ENCODE measurements at places on chromosomes 2 and 18.

DNA sequence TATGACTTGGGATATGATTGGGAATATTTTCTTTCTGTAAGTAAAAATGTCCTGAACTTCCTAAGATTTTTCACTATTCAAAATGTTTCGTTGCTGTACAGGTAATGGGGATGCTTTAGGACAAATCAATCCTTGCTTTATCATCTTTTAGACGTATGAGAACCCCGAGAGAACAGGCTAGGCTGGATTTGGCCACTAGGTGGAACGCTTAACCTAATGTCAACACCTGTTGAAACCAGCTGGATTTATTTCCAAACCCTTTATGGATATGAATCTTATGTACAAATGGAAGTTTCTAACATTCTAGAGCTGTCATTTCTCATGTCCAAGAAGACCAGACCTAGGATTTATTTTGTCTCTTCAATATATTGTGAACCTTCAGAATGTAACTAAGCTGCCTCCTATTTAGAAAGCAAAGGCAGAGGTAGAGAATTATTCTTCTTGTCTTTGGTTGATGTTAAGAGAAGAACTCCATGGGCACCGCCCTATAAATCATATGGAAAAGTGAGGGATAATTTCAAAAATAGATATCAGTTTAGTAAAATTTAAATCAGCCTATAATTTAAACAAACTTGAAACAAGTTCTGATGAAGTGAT is 96.7 kb downstream of the PMAIP1 start:
- no peak overlapping the region for H3K4me3 ChIP-seq
- H3K27me3 ChIP-seq: no peaks in the 10 kb centered on the region
- H3K27ac ChIP-seq: no peak overlapping the region
- H3K4me1 ChIP-seq: no peaks in the 10 kb centered on the region

- H3K27ac ChIP-seq: no peak overlapping the region
- H3K36me3 ChIP-seq: no peaks in the 10 kb centered on the region
- no peak overlapping the region for H3K4me3 ChIP-seq
- H3K27me3 ChIP-seq: no peaks in the 10 kb centered on the region
These were observed 61.9 kb upstream of the RIOK3 start for GRCh38 chr18:23391156-23391555.

DNA sequence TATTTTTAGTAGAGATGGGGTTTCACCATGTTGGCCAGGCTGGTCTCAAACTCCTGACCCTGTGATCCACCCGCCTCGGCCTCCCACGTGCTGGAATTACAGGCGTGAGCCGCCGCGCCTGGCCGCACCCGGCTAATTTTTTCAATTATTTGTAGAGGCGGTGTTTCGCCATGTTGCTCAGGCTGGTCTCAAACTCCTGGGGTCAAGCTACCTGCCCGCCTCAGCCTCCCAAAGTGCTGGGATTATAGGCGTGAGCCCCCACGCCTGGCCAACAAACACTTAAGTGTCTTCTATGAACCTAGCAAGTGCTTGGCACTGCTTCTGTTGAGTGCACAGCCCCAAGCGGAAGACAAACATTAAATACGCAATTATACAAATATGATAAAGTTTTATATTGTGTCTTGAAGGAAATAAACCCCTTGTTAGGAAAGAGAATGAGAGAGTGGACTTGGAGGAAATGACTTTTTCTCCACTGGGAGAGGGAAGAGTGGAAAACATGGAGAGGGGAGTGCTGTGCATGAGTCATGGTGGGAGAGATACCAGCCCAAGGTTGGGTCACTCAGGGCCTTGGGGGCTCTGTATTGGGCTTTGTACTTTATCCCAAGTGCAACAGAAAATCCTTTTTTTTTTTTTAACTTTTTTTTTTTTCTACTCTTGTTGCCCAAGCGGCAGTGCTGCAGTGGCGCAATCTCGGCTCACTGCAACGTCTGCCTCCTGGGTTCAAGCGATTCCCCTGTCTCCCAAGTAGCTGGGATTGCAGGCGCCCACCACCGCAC is 41.4 kb upstream of the ACTR2 start:
- H3K36me3 ChIP-seq: no peaks in the 10 kb centered on the region
- no peak for DNase-seq
- H3K27me3 ChIP-seq: no peaks in the 10 kb centered on the region
- H3K4me3 ChIP-seq: no peak overlapping the region
- H3K4me1 ChIP-seq: no peaks in the 10 kb centered on the region
- H3K27ac ChIP-seq: no peak overlapping the region

DNA sequence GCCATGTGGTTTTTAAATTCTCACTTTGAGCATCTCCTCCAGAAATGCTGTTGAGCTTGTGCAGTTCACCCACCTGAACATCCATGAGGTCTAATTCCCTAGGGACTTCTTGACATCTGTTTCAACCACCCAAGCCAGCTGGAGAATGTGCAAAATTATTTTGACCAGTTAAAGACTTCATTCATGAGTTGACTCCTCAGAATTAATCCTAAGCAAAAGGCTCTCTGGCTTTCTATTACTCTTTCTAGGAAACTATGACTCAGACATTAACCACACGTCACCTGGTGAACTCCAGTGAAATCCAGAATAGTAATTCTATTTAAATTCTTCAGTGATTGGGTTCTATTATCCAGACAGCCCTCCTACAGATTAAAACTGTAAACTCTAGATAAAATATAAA is 247.5 kb downstream of the NBAS start:
- no peak overlapping the region for H3K27ac ChIP-seq
- peaks cover 2% of the 10 kb centered on the region for H3K36me3 ChIP-seq
- no peak overlapping the region for H3K4me3 ChIP-seq
- DNase-seq: no peak
- no peaks in the 10 kb centered on the region for H3K27me3 ChIP-seq
- H3K4me1 ChIP-seq: no peaks in the 10 kb centered on the region

- H3K27me3 ChIP-seq: no peaks in the 10 kb centered on the region
- H3K36me3 ChIP-seq: peaks cover 2% of the 10 kb centered on the region
- H3K4me3 ChIP-seq: no peak overlapping the region
- DNase-seq: no peak
- peaks cover 3% of the 10 kb centered on the region for H3K4me1 ChIP-seq
These were observed 259.2 kb downstream of the IKZF2 start for GRCh38 chr2:212892193-212892592.

GRCh38 chr2:219509780-219510511 is 4.3 kb upstream of the ASIC4 start:
- no peaks in the 10 kb centered on the region for H3K36me3 ChIP-seq
- H3K27ac ChIP-seq: no peak overlapping the region
- no peak for DNase-seq
- peak overlapping the region; percentile 79 for H3K4me3 ChIP-seq
- peaks cover 38% of the 10 kb centered on the region for H3K4me1 ChIP-seq
- H3K27me3 ChIP-seq: peaks cover 40% of the 10 kb centered on the region

DNA sequence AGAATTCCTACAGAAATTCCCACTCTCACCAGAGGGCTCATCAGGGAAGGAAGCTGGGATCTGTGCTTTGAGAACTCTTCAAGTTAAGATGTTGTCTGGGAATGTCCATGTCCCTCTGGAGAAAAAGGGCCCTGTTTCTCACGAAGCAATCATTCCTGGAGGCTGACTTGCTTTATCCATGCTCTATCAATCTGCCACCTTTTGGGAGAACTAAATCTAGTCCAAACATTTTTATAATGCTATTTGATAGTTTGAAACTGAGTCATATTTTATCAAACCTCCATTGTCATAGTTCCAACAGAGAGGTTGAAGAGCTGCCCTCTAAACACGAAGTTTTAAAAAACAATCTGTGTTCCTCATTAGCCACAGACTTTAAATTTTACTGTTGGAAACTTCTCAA is 219.2 kb downstream of the MTX2 start:
- peaks cover 9% of the 10 kb centered on the region for H3K4me1 ChIP-seq
- no peaks in the 10 kb centered on the region for H3K36me3 ChIP-seq
- DNase-seq: no peak
- H3K4me3 ChIP-seq: no peak overlapping the region

DNA sequence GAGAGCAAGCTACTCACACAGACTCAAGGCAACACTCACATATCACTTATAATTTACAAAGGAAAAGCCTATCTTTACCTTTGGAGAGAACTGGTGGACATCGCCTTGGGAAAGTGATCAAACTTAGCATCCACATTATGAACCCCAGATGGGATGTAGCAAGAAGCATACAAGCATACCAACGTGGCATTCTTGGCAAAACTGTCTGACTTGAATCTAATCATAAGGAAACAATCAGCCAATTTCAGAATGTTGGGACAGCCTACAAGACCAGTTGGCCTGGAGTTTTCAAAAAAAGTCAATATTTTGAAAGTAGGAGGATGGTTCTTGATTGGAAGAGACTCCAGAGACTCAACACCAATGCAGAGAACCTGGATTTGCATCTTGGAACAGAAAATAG is 79.1 kb upstream of the PMAIP1 start:
- H3K4me1 ChIP-seq: peaks cover 4% of the 10 kb centered on the region
- no peaks in the 10 kb centered on the region for H3K36me3 ChIP-seq
- no peak for DNase-seq
- H3K27me3 ChIP-seq: no peaks in the 10 kb centered on the region

DNA sequence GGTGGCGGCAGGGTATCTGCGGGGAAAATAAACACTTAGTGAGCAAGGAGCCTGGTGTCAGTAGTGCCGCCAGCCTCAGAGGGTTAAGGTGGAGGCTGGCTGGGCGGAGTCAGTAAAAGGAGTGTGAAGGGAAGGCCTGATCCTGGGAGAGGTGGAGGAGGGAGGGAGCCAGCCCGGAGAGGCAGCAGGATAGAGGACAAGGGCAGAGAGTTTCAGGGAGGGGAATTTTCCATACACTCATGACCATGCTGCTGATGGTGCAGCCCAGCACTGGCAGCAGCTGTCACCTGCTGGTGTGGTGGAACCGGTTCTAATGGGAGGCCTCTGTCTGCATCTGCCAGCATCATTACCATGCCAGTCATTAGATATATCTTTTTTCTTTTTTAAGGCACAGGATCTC is 2.0 kb upstream of the TEX44 start:
- no peak overlapping the region for H3K27ac ChIP-seq
- no peak overlapping the region for H3K4me3 ChIP-seq
- H3K27me3 ChIP-seq: peaks cover 9% of the 10 kb centered on the region
- DNase-seq: no peak
- peaks cover 7% of the 10 kb centered on the region for H3K4me1 ChIP-seq
- H3K36me3 ChIP-seq: no peaks in the 10 kb centered on the region

GRCh38 chr2:60385648-60386047 is 167.8 kb downstream of the BCL11A start:
- H3K4me1 ChIP-seq: peaks cover 4% of the 10 kb centered on the region
- no peak overlapping the region for H3K27ac ChIP-seq
- H3K36me3 ChIP-seq: no peaks in the 10 kb centered on the region
- no peak overlapping the region for H3K4me3 ChIP-seq
- H3K27me3 ChIP-seq: no peaks in the 10 kb centered on the region

DNA sequence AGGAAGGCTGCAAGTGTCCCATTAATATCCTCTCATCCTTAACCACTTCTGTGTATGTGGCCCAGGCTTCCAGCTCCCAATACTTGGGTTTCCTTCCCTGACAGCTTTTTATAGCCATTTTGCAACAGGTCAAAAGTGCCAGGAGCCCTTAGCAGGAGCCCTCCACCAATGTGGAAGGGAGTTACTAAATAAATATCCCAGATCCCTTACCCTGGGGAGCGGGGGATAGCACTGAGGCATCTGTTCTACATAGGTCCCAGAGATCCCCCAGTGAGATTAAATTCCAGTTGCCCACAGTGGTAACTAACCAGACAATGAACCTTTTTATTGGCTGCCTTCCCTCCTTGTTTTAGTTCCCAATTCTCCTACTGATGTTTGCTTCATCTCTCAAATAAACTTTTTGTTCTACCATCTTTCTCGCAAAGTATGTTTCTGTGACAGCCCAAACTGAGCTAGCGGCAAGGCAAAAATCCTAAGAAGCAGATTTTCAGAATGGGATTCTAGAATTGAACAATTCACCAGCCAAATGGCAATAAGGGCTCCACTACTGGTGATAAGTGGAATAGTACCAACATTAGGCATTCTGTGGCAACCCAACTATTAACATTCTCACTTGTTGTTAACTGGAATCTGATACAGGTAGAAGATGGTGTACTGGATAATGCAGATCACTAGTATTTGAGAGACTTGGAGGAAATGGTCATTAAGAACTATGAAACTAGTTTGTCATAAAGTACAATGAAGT is 83.9 kb upstream of the MAPRE2 start:
- no peak for DNase-seq
- H3K4me1 ChIP-seq: peaks cover 3% of the 10 kb centered on the region

DNA sequence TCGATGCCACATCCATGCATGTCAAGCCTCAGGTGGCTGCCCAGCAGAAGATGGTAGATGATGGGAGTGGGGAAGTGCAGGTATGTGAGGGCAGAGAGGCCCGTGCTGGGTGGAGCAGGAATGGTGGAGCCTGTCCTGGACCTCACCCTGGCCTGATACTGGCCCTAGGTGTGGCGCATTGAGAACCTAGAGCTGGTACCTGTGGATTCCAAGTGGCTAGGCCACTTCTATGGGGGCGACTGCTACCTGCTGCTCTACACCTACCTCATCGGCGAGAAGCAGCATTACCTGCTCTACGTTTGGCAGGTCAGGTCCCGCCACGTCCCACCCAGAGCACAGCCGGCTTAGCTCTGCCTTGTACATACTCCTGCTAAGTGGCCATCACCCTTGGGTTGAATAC is 13.0 kb downstream of the VIL1 start:
- no peaks in the 10 kb centered on the region for H3K4me1 ChIP-seq
- no peak for DNase-seq
- no peak overlapping the region for H3K27ac ChIP-seq
- H3K27me3 ChIP-seq: no peaks in the 10 kb centered on the region

DNA sequence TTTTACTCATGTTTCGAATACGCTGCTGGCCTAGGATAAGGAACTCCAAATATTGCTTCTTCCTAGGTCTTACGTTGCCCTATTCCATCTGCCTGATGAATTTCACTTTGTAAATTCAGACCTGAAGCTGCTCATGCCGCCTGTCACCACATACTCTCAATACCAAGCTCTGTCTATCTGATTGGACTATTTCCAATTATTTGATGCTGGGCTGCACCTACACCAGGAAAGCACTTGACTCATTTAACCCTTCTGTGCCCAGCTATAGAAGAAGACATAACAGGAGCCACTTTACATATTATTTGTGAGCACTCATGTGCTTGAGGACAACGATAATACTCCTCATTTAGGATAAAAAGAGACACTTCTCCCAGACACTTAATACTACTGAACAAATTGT is 1293.9 kb upstream of the LRRTM1 start:
- H3K27ac ChIP-seq: no peak overlapping the region
- no peaks in the 10 kb centered on the region for H3K4me1 ChIP-seq
- H3K27me3 ChIP-seq: no peaks in the 10 kb centered on the region
